Fibroblast of skin of left biceps (primary cell): ENCODE measurements at places on chromosomes 2 and 18.

DNA sequence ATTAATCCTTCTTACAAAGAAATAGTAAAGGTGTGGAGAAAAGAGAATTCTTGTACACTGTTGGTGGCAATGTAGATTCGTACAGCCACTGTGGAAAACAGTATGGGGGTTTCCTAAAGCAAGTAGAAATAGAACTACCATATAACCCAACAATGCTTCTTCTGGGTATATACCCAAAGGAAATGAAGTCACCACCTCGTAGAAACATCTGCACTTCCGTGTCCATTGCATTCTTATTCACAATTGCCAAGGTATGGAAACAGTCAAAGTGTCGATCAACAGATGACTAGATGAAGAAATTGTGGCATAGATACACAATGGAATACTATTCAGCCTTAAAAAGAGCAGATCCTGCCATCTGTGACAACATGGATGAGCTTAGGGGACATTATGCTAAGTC, 93.4 kb upstream of the TGIF1 start:
- no peak for DNase-seq

DNA sequence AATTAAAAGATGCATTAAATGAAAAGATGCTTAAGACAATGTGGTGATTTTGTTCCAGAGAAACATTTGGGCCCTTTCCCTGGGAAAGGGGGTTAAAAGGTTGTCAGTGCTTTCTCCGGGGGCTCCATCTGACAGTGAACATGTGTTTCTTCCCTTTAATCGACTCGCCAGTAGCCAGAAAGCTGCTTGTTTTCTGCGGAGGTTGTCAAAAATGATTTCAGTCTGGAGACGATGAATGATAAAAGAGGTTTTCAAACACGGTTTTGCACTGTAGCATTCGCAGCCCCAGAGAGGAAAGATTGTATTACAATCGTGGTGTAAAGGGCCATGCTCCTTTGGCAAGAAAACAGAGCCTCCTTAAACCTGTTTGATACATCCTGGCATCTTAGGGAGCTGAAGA, 111.5 kb upstream of the MEIS1 start:
- DNase-seq, result no peak

DNA sequence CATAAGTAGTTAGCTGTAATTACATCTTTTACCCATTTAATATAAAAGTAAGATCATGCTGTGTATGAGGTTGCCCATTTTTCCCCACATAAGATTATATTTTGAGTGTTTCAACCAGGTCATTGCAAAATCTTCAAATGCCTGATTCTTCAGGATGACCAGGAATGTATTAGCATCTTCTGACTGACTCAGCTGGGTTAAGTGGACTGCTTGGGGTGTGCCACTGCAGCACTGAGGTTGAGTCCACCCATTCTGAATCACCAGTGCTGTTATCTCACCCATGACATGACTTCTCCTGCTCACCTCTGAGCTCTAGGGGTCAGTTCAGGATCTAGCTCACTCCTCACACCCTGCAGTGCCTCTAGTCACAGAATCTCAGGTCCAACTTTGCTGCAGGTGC, 576.7 kb upstream of the ZEB2 start:
- DNase-seq, result no peak

DNA sequence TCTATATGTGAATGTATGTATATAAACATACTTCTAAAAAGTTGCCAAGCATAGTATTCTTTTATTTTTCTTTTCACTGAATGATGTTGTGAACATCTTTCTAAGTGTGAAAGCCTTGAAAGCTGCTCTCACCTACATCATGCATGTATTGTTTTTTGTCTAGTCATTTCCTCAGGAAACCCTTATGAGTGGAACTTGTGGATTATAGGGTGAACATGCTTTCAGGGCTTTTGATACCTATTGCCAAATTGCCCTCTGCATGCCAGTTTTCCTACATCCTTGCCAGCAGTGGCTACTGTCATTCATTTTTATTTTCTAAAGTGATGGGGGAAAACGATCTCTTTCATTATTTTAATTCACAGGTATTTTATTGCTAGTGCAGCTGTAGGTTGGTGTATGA, 78.3 kb downstream of the ADAM23 start:
- no peak for DNase-seq

DNA sequence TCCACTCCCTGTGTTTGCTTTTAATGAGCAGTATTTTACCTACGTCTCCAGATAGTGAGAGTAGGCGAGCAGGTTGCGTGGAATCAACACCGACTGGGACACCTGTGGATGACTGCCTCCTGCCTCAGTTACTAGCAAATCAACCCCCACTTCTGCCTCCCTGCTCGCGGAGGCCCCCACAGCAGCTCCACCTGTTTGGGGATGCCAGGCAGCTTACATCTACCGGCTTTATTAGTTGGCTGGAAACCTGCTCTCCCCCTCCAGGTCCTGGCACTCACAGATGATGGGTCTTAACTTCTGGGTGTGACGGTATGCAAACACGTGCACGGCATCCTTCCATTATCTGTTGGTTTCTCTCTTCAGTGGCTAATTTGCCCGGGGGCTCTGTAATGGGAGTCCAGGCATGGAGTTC, 164.4 kb upstream of the SESTD1 start:
- no peak for DNase-seq

GRCh38 chr2:83221258-83221657, 1237.8 kb downstream of the SUCLG1 start:
- peak; percentile 66 for DNase-seq

- peak; percentile 29 for DNase-seq
Measured at GRCh38 chr2:106833256-106833655, 52.7 kb downstream of the ST6GAL2 start.

GRCh38 chr2:219422952-219423534, 4.9 kb downstream of the DES start:
- DNase-seq, result no peak

- DNase-seq, result no peak
Measured at GRCh38 chr2:101577173-101577572, 102.3 kb upstream of the RFX8 start.

GRCh38 chr2:65554765-65555591, 122.6 kb upstream of the SPRED2 start:
- no peak for DNase-seq

GRCh38 chr2:161825429-161825828, 201.2 kb downstream of the SLC4A10 start:
- DNase-seq, result no peak

GRCh38 chr2:123953846-123954245, 71.2 kb upstream of the CNTNAP5 start:
- no peak for DNase-seq

DNA sequence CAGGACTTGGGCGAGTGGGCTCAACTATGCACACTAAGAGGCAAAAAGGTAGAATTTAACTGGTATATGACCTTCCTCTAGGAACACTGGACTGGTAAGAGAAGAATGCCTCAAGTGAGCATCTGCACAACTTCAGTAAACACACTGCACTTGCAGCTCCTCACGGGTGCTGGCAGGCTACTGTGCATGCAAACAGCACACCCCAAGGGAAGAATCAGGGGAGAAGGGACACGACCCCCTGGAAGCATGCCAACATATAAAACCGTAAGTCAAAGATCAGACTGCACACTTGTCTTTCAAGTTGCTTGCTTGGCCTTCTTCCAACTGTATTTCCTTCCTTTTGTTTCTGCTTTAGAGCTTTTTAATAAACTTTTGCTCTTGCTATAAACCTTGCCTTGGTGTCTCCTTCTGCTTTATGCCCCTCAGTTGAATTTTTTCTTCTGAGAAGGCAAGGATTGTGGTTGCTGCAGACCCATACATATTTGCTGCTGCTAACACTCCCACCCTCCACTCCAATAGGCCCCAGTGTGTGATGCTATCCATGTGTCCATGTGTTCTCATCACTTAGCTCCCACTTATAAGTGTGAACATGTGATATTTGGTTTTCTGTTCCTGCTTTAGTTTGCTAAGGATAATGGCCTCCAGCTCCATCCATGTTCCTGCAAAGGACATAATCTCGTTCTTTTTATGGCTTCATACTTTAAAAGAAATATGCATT, 263.7 kb upstream of the SPOPL start:
- no peak for DNase-seq

DNA sequence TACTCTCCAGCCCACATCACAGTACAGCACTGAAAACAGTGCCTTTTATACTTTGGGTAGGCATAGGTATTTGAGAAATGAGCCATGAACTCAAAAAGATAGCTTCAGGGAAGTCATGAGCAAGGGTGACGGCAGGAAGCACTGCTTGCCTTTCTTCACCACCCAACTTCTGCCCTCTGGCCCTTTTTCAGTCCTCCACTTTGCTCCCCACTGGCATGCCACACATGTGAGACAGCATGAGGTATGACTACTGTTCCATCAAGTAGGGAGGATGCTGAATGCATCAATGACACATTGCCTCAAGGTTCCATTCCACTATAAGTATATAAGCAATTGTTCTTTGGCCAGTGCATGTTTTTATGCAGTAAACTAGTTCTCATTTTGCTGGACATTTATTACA, 373.0 kb downstream of the NRXN1 start:
- DNase-seq, result no peak

DNA sequence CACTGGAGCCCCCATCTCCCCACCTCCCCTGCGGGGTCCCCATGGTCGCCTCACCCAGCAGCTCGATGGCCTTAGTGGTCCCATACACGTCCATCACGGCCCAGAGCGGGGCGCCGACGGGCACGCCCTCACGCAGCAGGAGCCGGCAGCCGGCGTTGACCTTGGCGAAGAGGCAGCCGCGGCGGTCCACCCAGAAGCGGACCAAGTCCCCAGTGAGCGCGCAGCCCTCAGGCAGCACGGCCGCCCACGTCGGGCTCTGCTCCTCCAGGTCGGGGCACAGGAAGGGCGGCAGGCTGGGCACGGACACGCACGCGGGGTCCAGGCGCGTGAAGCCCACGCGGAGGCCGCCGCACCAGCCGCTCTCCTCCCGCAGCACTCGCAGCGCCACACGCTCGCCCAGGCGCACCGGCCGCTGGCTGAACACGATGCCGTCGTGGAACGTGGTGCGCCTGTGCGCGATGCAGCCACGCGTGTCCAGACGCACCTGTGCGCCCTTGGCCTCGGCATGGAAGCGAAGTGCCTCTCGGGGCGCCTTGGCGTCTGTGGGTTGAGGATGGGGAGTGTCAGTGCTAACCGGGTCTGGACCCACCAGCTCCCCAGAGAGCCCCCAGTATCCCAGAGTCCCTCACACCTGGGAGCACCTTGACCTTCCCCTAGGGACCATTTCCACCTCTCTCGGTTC, 4.6 kb downstream of the NEURL3 start:
- DNase-seq, result no peak

- DNase-seq, result no peak
Measured at GRCh38 chr2:204533629-204534370, 11.5 kb upstream of the PARD3B start.
